ENCODE measurements at places on chromosomes 13 and 19.

GRCh38 chr13:113607056-113607888, 22.7 kb downstream of the TFDP1 start:
- DNase-seq: peak; percentile 91

- DNase-seq: no peak
Observed at GRCh38 chr13:25180775-25181537, 8.9 kb upstream of the AMER2 start.

DNA sequence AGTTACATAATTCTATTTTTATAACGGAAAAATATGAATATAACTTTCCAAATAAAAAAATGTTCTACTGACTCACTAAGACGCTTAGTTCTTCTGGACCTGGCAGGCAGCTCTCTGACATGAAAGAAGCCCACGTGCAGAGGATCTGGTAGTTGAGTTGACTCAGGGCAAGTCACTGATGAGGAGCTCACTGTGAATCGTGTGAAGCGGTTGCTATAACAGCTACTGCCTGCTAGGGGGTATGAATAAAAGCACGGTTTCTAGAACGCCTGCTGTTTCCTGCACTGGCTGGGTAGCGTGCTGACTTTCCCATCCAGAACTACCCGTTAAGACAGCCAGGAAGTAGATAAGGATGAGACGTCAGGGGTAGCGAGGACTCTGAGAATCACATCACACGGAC, 54.7 kb upstream of the WASF3 start:
- no peak for DNase-seq

- no peak for DNase-seq
Observed at GRCh38 chr13:48159401-48159800, 64.5 kb upstream of the MED4 start.

DNA sequence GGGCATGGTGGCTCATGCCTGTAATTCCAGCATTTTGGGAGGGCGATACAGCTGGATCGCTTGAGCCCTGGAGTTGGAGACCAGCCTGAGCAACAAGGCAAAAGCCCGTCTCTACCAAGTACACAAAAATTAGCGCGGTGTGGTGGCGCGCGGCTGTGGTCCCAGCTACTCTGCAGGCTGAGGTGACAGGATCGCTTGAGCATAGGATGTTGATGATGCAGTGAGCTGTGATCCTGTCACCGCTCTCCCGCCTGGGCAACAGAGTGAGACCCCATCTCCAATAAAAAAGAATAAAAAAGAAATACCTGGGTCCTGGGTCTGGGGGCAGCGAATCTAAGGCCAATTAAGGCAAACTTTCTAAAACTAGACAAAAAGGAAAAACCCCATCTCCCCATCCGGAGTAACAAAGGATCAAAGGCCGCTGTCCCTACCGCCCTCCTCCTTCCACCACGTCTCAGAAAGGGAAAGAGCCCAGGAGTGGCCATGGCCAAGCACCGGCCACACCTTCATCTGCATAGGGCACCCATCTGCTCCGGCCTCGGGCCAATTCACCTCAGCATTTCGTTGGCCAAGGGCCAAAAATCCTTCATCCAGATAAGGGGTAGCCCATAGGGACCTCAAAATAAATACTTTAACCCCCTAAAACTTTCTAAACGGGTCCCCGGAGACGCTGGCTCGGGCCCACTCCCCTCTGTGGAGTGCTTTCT, 851 bp downstream of the ZNF320 start:
- no peak for DNase-seq

DNA sequence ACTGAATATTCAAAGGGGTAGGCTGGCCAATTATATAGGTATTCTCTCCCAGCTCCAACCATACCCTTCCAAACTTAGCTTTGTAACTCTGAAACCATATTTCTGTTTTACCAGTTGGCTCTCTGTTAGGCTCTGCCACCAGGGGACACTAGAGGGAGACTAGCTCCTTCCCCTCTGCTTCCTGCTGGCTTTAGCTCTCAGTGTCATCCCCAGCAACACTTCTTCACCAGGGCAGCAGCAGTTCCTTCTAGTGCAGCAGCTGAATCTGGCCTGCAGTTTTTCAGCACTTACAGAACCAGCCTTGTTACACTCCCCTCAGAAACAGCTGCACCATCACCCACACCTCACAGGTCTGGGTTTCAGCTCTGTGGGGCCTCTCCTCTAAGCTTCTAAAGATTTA, 51.0 kb upstream of the DOCK9 start:
- DNase-seq: no peak

- no peak for DNase-seq
Observed at GRCh38 chr13:111610879-111611278, 290.4 kb downstream of the TEX29 start.

DNA sequence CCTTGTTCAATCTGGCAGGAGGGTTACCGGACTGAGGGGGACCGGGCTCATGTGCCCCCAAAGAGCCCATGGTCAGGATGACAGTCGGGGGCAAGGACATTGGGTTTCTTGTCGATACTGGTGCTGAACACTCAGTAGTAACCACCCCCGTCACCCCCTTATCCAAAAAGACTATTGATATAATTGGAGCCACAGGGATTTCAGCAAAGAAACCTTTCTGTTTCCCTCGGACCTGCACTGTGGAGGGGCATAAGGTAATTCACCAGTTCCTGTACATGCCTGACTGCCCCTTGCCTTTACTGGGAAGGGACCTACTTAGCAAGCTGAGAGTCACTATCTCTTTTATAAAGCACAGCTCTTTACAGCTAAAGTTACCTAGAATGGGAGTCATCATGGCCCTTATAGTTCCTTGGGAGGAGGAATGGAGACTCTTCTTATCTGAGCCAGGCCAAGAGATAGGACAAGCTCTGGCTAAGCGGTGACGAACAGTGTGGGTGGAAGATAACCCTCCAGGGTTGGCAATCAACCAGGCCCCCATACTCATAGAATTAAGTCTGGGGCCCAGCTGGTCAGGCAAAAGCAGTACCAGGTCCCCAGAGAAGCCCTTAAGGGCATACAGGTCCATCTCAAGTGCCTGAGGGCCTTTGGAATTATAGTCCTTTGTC, 603.7 kb downstream of the UQCRFS1 start:
- no peak for DNase-seq

GRCh38 chr13:96993634-96994016, 651 bp downstream of the OXGR1 start:
- no peak for DNase-seq

- peak; percentile 91 for DNase-seq
Observed at GRCh38 chr19:531009-531752, 379 bp upstream of the CDC34 start.

DNA sequence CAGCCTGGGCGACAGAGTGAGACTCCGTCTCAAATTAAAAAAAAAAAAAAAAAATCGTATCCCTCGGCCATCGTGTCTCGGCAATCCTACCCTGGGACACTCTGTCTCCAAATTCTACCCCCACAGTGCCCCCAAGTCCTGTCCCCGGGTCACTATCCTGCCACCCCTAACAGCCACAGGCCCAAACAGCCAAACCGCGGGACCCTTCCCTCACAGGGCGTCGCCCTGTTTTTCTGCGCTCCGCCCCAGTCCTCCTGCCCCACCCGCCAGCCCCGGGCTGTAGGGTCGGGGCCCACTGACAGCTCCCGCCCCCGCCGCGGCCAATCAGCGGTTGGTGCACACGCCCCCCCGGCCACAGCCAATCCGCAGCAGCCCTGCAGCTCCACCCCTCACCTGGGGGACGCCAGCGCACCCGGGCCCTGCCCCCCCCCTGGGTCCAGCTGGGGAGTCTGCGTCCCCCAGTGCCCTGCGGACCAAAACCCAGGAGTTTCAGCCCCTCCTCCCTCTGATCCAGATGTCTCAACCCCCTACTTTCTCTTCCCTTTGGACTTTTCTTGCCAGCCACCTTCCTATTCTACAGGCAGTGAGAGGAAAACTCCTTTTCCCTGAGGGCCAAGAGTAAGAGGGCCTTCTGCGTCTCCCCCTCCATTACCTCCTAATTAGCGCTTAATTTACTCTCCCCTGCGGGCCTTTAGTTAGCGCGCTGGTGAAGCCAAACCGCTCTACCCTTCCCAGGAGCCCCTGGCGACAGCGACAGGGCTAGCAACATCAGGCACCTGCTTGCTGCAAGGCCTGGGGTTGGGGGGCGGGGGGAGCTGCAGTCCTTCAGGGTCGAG, 1.5 kb upstream of the BCAT2 start:
- peak; percentile 90 for DNase-seq
